ENCODE measurements at places on chromosomes 5 and 9. TPM values are rescaled to one million over a fixed set of nuclear protein-coding genes. Genes with fewer than 3 reads are reported as not detected.

IGFBPL1 gene
- not detected for total RNA-seq

NOXA1 gene
- 4.5 TPM for total RNA-seq

ISL1 gene
- not detected for total RNA-seq

GRCh38 chr5:176722757-176723156 lies 75.5 kb downstream of the TSPAN17 start:
- no peak for DNase-seq
- H3K27me3 ChIP-seq, result peaks cover 63% of the 10 kb centered on the region
- H3K36me3 ChIP-seq, result no peaks in the 10 kb centered on the region
- H3K4me3 ChIP-seq, result no peak overlapping the region
- H3K27ac ChIP-seq, result no peak overlapping the region
- peaks cover 34% of the 10 kb centered on the region for H3K4me1 ChIP-seq

DNA sequence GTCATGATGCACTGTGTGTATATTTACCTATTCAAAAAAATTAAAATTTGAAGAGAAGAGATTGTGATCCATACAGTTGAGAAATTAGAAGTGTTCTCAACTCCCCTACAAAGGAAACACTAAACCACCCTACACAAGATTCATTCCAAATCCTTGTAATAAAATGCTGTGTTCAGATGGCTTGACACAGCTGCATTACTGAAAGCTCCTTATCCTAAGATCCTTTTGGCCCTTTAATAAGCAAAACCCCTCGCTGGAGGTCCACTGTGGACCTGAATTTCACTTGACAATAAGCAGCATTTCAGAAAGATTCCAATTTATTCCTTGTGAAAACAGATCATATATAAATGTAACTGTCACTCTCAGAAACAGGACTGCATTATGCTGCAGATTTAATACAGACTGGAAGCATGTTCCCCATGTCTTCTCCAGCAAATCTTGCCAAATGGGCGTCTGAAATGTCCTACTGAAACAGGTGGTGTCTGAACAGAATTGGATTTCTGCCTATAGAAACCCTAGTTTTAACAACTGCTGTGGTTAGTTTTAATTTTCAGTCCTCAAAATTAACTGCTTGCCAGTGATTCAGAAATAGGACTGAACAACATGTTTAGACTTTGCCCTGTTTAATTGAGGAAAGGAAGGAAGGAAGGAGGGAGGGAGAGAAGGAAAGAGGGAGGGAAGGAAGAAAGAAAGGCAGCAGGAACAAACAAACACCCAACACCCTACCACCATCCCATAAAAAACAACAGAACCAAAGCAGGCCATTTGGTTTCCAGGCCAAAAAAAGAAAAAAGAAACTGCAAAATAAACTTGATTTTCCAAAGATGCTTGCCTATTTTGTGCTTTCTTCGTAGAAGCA lies 179.6 kb downstream of the MLLT3 start:
- H3K36me3 ChIP-seq, result no peaks in the 10 kb centered on the region
- H3K4me1 ChIP-seq, result peaks cover 19% of the 10 kb centered on the region
- no peak overlapping the region for H3K4me3 ChIP-seq
- no peaks in the 10 kb centered on the region for H3K27me3 ChIP-seq
- H3K27ac ChIP-seq, result peak overlapping the region; percentile 71

GRCh38 chr9:32449969-32450368 lies 65.5 kb downstream of the ACO1 start:
- no peak for DNase-seq
- H3K27ac ChIP-seq, result no peak overlapping the region
- H3K4me3 ChIP-seq, result no peak overlapping the region
- H3K36me3 ChIP-seq, result peaks cover 41% of the 10 kb centered on the region
- H3K27me3 ChIP-seq, result no peaks in the 10 kb centered on the region

DNA sequence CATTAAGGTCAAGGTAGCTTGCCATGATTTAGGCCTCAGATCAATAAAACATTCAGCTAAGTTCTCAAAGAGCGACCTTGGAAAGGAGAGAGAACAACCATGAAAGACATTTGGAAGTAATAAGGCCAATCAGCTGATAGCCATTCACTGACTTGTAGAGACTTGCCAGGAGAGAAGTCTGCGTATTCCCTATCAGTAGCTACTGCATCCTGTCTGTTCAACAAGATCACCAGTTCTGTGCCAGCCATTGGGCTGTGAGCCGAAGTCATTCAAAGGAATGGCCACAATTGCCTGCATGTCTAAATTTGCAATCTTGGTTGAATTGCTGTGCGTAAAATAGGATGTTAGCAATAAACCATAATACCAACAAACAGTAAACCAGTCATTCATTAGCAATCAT lies 219.8 kb downstream of the FBXL7 start:
- H3K27me3 ChIP-seq, result no peaks in the 10 kb centered on the region
- H3K27ac ChIP-seq, result no peak overlapping the region
- no peak for DNase-seq
- H3K4me1 ChIP-seq, result no peaks in the 10 kb centered on the region
- no peaks in the 10 kb centered on the region for H3K36me3 ChIP-seq
- no peak overlapping the region for H3K4me3 ChIP-seq

DNA sequence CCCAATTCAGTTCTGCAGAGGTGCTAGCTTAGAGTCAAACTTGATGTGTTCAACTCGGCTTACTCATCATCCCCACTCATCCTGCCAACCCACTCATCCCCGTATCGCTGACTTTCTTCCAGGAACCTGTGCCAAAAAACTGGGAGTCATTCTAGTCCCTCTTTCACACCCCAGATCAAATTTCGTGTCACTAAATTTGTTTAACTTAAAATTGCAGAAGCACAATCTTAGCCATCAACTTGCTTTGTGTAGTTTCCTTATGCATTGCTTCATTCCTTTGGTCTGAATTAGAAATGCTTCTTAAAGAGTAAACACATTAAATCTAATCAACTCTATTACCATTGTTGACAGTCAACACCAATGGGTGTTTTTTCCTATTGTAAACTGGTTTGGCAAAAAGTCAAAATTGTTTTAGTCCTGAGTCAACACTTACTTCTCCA lies 162.4 kb downstream of the TTC39B start:
- no peaks in the 10 kb centered on the region for H3K4me1 ChIP-seq
- H3K27me3 ChIP-seq, result no peaks in the 10 kb centered on the region
- H3K4me3 ChIP-seq, result no peak overlapping the region
- no peaks in the 10 kb centered on the region for H3K36me3 ChIP-seq
- H3K27ac ChIP-seq, result no peak overlapping the region
- DNase-seq, result no peak

DNA sequence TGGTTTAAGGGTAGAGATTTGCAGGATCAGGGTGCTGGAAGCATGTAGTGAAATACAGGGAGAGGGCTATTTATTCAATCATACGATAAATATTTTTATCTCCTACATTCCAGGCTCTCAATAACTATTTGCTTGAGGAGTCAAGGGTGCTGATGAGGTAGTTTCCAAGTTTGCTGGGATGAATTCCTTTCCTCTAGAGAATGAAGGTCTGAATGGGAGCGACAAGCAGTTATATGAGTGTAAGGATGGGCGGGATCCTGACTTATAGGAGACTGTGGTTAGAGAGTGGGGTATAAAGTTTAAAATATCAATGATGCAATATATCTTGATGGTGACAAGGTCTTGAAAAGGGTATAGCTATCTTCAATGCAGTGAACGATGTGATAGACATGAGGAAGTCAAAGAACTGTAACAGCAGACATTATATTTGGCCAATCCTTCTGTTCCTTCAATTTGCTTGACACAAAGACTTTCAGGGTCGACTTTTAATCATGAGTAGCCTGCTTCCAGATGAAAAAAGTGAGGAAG lies 201.1 kb upstream of the HAPLN1 start:
- H3K4me3 ChIP-seq, result no peak overlapping the region
- no peak for DNase-seq
- no peaks in the 10 kb centered on the region for H3K4me1 ChIP-seq
- H3K27me3 ChIP-seq, result peaks cover 14% of the 10 kb centered on the region
- no peak overlapping the region for H3K27ac ChIP-seq

DNA sequence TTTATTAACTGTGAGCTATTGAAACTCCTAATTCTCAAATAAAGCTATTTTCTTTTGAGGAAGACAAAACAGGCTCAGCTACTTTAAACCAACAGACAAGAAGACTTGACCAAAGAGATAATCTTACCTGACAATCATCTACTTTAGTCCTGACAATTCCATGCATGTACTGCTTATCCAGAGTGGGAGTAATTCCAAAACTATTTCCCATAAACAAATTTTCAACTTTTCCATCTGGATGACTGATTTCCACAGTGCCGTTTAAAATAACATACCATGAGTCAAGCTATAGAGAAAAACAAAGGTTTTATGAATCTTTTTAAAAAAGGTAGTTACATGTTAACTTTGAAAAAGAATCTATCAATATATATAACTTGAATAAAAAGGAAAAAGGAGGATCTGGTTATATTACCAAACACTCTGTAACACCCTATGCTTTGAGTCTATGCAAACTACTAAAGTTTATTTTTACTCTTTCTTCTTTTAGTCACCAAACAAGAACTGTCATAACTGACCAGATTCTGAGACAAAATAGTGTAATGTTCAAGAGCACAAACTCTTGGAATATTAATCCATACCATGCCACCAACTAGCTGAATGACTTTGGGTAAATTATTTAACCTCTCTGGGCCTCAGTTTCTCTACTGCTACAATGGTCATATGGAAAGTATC lies 129.7 kb downstream of the RAPGEF6 start:
- peaks cover 30% of the 10 kb centered on the region for H3K4me1 ChIP-seq
- H3K36me3 ChIP-seq, result peaks cover 8% of the 10 kb centered on the region
- no peaks in the 10 kb centered on the region for H3K27me3 ChIP-seq
